ENCODE measurements at places on chromosomes 3 and 15. TPM values are rescaled to one million over a fixed set of nuclear protein-coding genes. Genes with fewer than 3 reads are reported as not detected.
A peak's percentile ranks its signal among the peaks of the same experiment; 100 is the strongest.

DNA sequence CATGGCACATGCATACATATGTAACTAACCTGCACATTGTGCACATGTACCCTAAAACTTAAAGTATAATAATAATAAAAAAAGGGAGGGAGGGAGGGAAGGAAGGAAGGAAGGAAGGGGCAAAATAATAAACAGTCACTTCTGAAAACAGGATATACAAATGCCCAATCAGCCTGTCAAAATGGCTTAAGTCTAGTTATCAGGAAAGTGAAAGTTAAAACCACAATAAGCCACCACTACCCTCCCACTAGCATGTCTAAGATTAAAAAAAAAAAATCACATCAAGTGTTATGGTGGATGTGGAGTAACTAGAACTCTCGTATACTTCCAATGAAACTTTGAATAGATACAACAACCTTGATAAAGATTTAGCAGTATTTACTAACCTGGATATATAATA, 145.6 kb upstream of the GMNC start:
- no peak for DNase-seq

GRCh38 chr3:172379372-172379771, 68.9 kb downstream of the GHSR start:
- no peak for DNase-seq

Gene GMNC
- total RNA-seq = 0.25 TPM

Gene USP3
- 39.5 TPM for total RNA-seq

Gene ZIC1
- not detected for total RNA-seq

DNA sequence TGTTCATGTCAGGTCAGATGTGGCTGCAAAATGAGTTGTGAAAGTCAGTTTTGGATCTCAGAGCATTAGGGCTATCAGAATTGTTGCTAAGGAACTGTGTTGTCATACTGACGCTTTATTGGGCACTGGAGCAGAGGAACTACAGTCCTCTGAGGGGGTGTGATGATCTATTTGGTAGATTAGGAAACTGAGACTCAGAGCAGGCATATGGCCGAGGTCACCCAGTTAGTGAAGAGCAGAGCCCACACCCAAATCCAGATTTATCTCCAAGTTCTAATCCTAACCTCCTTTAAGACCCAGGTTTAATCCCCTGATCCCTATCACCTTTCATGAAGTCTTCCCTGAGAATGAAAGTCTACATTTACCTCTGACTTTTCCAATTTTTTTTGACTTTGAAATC, 25.6 kb upstream of the GLCE start:
- DNase-seq = no peak

DNA sequence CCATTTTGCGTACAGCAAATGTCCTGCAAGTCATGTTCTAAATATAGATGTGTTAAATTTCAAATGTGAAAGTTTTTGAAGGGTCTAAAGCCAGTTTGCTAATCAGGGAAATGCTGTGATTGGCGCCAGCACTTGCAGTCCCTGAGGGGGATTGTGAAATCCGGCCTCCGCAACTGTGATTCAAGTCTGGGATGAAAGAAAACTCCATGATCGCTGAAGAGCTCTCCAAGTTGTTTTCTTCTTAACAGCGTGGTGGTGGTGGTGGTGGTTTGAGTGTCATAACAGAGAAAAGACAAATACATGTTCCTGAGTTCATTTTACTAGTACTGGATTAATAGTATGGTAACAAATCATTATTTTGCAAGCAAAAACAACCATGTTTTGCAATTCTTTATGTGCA, 51.8 kb downstream of the MITF start:
- DNase-seq = no peak

DNA sequence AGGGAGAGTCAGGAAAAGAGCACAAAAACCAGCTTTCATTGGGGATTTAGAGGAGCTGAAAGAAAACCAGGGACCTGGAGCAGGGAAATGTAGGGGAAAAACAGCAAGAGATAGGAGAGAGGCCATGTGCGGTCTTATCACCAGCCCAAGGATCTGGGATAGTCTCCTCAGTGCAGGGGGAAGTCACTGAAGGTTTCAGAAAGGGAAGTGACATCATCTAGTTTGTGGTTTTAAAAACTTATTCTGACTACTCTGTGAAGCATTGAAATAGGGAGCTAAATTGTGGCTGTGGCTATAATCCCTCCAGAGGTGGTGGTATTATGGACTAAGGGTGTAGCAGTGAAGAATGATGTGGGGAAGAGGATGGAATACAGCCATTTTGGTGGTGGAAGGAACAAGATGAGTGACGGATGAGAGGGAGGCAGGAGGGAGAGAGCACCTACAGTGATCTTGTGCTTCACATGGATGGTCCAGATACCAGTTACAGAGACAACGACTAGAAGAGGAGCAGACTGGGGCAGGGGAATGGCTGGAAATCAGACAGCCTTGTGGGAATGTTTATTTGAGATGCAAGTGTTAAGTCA, 72.7 kb downstream of the HMG20A start:
- no peak for DNase-seq

Gene ANKRD63
- not detected for total RNA-seq

GRCh38 chr3:27571345-27571744, 87.2 kb upstream of the SLC4A7 start:
- DNase-seq = no peak

DNA sequence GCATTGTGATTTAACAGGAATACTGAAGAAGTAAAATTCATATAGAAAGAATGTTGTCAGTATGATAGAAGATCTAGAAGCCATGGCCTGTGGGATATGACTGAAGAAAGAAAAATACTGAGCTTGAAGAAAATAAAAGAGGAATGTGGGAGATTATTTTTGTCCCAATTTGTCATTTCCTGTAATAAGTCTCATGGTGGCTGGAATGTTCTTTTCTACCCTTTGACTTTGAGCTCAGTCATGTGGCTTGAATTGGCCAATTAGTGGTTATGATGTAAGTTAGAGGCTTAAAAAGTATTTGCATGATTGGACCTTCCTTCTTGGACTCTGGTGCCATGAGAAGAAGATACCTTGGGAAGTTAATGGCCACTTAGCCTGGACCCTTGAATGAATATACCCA, 14.1 kb downstream of the APH1B start:
- no peak for DNase-seq

GRCh38 chr3:110650741-110651140, 420.9 kb upstream of the NECTIN3 start:
- DNase-seq = no peak

DNA sequence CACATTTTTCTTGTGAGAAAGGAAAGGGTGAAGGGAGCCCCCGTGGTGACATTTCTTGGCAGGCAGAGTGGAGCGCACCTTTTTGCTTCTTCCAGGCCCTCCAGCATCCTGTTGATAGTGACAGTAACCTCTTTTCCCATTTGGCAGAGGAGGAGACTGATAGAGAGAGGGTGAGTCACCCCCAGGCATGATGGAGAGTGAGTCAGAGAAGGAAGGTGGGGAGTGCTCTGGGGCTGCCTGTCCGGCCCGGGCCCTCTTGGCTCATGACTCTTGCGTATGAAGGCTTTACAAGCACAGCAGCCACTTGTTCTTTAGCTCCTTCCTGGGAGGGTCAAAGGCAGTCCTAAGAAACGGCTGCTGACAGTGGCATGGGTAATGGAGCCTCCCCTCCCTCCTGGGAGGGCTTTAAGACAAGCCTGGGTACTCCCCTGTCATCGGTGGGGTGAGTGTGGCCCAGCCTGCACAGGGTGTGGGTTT, 16.0 kb downstream of the ANKRD63 start:
- DNase-seq = peak; percentile 97

DNA sequence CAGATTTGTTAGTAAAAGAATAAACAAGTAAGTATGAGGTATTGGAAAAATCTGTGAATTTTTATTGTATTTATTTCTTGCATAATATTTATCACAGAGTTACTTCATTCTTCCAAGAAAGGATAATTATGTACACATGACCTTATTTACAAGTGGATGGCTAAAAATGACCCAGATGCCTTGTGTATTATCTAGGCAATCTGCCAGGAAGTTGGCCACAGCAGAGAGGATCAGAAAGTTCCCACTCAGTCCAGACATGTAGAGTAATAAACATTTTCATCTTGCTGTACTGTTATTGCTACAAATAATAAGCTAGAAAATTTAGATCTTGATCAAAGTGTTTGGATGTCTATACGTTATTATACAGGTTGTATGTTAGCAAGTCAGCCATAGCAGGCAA, 317.1 kb downstream of the EPHA6 start:
- no peak for DNase-seq

Gene FILIP1L
- 41.5 TPM for total RNA-seq

Gene LRRC31
- not detected for total RNA-seq

DNA sequence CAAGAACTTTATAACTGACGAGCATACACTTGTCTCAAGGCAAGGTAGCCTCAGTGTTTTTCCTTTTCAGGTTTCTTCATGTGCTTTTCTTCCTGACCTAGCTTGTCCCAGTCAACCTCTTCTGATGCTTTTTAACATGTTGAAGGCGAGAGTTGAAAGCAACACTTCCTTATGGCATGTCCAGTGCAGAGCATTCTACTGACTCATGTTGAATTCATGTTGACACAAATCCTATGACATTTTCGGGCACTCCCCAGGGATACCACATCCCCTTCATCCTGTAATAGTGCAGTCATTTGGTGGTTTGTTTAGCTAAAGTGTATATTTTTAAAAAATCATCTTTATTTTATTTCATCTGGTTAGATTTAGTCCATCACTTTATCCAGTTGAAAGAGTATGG, 75.9 kb upstream of the CBLB start:
- DNase-seq = no peak

DNA sequence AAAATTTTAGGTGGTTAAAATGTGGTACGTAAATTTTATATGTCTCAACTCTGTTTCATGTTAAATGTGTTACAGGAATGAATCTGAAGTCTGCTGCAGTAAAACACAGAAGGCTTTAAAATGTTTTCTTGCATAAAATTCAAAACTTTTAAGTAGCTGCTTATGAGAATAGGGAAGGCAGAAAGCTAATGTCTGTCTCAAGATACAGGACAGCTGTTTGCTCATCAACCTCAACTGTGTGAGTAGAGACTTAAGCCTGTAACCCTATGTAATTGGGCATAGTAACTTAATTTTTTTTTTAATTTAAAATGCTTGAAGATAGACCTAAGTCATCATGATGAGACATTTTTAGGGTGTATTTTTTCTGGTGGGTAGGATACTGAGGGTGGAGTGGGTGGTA, 38.9 kb downstream of the ZFAND6 start:
- no peak for DNase-seq

Gene SLC22A13
- total RNA-seq = not detected

- DNase-seq = no peak
Observed at GRCh38 chr3:156957715-156958114, 131.6 kb downstream of the LEKR1 start.

Gene CPNE4
- total RNA-seq = 3.2 TPM

- DNase-seq = no peak
Observed at GRCh38 chr3:192331749-192332385, 395.5 kb downstream of the FGF12 start.

- peak; percentile 49 for DNase-seq
Observed at GRCh38 chr3:128297401-128298138, 144.3 kb downstream of the EEFSEC start.

DNA sequence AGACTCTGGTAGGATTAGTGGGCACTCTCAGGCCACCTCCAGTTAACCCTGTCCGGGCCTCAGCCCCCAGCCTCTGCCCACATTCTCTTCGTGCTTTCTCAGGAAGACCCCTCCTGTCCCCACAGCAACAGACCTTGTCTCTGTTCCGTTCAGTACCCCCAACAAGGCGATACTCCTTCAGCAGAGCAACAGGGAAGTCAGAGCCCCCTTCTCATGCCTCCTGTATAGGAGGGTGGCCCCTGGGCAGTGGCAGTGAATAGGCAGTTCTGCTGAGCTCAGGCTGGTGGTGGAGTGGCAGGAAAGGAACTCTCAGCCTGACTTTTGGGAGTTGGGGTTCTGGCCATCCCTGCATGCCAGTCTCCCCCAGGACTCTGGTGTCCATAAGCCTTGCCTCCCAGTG, 513 bp downstream of the SEMA3B start:
- no peak for DNase-seq

Gene COL8A1
- total RNA-seq = 23.1 TPM

DNA sequence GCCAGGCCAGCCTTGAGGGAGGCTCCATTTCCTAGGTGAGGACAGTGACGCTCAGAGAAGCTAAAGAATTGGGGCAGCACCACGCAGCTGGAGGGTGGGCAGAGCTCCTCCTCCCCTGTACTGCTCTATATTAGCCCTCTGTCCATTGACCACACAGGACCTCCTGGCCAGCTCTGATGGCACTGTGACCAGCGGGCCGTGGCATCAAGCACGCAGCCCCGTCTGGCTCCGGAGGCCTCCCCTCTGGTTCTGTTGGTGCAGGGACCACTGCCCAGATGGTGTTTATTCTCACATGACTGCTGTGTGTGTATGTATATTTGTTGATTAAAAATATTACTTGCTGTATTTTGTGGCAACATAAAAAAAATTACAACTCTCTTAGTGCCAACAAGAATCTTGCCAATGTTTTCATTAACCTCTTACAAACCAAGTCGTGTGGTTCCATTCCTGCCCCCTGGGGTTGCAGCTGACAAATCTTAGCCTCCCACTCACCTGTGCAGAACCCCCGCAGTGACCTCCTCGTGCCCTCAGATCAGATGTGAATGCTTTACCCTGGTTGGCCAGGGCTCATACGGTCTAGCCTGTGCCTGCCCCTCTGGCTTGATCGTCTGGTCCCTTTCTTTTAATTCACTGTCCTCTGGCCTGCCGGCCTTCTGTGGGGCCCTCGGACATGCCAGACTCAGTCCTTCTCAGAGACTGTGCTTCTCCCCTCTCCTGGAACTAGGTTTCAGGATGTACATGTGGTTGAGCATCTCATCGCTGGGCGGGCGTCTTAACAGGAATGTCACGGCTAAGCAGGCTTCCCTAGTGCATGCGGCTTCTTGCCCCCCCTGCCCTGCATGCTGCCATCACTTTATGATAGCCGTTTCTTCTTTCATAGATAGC, 14.8 kb downstream of the CHCHD6 start:
- peak; percentile 42 for DNase-seq

DNA sequence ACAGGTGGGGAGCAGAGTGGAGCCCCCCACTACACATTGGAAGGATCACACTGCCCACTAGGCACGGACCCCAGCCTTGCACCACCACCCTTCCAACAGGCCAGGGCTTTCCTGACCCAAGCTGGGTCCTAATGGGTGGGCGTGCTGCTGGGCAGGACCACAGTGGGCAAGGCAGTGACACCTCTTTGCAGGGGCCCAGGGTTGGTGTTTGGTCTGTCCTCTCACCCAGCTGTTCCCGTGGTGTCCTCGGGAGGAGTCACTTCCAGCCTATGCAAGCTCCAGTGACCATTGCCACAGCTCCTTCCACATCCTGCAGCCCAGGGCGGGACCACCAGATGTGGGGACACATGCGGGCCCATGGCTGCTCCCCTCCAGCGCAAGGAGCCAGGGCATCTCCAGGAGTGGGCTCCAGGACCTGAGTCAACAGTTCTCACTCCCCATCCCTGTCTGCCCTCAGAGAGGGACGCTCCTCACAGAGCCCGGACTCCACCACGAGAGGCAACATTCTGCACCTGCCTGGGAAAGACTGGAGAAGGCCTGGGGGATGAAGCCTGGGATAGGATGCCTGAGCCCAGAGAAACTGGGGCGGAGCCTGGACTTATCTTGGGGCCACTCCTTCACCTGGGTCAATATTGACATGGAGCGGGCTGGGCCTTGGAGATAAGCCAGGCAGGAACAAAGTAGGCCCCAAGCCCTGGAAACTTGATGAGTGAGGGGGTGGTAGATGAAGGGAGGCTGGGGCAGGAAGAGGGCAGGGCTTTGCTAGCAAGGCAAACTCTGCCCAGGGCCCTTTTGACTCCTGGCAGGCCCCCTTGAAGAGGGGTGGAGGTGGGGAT, 3.9 kb upstream of the VILL start:
- DNase-seq = no peak
